Sigmoid colon (tissue), 7 donors: ENCODE measurements at places on chromosomes 4 and X. TPM values are rescaled to one million over a fixed set of nuclear protein-coding genes. Genes with fewer than 3 reads are reported as not detected.

DNA sequence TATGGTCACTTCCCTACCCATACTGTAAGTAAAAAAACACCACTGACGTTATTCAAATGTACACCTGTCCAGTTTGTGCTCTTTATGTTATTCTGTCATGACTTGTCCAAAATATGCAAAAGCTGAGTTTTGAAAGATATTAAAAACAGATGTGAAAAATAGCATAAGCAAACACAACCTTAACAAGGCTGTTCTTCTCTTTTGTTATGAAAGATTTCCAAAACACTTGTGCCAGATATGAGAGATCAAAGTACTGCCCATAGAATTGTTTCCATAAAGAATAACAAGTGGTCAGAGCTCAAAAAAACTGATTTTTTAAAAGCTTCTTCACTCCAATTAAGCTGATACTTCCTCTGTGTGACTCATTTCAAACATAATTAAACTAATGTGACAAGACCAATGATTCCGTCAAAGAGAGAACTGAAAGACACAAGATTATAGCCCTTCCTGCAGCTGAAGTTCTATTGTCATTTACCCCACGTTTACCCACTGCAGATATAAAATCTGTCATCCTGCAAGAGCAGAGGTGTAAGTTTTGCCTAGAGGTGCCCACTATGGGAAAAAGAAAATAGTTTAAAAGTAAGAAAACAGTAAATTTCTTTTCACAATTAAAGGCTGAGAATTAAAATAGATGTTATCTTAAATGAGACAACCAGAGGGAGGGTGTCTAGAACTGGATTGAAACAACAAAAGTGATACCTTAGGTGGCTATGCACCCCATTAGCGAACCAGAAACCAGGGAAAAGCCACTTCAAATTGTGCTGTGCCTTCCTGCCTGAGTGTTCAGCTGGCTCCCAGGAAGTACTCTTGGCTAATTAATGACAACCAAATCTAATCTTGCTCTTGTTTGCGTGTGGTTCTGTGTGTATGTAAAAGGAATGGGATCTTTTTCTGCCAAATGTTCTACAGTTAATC lies 30.1 kb downstream of the RASSF6 start:
- DNase-seq = no peak

GRCh38 chrX:105526431-105526830 lies 295.9 kb upstream of the NRK start:
- no peak for DNase-seq

DNA sequence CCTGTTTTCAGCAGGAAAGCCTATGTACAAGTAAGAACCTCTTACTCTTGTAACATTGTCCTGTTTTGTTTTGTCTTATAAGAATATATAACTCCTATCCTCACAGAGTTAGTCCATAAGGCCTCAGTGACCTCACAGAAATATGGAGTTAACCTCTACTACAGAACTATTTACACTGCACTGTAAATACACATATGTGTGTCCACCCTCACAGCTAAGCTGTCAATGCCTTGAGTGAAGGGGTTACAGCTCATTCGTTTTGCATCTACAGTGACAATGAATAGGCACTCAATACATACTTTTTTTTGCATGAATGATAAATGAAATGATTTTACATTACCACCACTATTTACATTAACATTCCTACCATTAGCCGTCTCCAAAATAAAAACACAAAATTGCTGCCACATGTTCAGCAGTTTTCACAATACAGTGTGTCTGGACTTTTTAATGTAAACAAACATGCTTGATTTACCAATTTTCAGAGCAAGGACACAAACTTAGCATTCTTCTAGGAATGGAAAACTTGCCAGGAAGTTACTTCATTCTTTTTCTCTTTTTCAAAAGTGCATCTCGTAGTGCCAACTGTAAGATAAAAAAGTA lies 9.5 kb upstream of the NAAA start:
- DNase-seq = no peak

DNA sequence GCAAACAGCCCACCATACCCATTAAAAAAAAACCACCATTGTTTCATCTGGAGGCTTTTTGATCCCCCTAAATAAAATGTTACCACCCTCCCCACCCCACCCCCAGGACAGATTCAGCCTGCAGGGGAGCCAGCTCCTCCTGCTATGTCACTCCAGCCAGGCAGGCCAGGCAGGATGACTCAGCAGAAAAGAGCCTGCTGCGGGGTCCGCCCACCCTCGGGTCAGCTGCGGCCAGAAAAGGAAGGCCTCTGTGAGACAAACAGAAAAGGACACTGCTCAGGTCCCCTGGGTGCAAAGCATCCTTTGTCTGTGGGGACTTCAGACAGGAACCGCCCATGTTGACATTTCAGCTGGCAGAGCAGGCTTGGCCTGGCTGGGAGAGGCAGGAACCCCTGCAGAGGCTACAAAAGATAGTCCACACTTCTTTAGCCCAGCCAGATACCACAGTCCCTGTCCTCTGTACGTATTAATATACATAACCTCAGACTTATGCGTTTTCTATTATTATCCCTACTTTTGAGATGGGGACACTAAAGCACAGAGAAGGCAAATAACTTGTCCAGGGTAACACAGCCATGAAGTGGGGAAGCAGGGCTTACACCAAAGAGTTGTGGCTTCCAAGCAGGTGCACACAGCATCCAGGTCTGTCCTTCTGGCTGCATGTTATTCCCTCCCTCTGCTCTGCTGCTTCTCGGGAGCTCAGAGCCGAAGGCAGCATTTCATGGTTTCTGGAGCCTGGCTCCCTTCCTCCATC lies 147.7 kb downstream of the CPEB2 start:
- DNase-seq = peak; percentile 90

GRCh38 chr4:99961711-99962110 lies 11.6 kb upstream of the H2AZ1 start:
- no peak for DNase-seq

DNA sequence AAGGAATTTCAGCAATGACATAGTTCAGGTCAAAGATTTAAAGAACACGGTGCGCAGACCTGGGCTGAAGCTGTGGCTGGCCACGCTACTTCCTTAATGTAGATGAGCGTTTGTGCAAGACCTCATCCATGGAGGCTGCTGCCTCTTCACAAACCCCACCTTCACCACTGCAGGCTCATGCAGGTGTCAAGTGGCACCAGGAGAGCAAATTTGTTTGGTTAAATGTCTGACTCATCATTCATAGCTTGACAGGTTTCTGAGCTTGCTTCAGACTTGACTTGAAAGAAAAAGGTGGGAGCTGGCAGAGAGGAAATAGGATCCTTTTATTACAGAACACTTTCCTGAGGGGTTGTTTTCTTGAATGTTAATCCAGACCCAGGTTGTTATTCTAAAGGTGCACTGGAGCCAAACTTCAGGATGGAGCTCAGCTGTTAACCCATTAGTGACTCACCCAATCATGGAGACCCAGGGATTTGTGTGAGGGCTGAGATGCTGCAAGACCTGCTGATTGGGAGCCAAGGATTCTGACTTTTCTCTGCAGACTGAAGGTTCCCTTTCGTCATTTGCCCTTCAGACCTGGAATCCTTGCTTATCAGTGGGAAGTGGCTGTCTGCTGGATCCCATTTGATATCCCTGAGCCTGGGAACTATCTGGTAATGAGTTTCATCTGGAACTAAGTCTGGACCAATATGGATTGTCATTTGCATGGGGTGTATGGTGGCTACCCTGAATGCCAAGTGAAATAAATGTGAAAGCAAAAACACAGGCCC lies 315.3 kb downstream of the PTTG2 start:
- DNase-seq = no peak

DNA sequence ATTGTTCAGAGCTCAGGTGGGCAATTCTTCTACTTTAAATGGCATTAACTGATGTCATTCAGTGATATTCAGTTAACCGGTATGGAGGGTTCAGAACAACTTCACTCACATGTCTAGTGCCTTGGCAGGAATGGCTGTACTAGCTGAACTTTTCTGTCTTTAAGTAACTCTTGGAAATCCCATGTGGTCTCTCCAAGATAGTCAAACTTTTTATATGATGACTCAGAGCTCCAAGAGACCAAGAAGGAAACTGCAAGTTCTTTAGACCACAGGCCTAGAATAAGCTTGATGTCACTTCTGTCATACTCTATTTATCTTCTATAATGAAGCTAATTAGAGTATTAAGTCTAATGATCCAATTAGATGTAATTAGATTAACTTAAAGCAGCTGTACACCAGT lies 24.9 kb downstream of the LHFPL1 start:
- no peak for DNase-seq

GRCh38 chr4:105179539-105180401 lies 33.1 kb downstream of the TET2 start:
- DNase-seq = no peak

DNA sequence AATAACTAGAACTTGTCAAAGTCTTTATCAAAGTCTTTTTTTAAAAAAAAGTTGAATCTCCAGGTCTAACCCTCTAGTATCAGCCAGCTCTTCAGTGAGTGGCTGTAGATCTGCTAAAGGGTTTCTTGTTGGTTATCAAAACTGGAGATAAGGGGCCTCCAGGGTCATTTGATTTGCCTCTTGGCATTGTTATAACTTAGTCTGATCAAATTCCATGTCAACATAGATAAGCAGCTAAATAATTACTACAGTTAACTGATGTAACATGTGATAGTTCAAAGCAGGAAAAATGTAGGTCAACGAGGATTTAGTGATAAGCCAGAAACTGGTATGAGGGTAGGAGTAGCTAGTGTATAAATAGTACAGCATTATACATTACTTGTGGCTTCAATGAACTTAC lies 465.1 kb downstream of the PDHA2 start:
- no peak for DNase-seq

DNA sequence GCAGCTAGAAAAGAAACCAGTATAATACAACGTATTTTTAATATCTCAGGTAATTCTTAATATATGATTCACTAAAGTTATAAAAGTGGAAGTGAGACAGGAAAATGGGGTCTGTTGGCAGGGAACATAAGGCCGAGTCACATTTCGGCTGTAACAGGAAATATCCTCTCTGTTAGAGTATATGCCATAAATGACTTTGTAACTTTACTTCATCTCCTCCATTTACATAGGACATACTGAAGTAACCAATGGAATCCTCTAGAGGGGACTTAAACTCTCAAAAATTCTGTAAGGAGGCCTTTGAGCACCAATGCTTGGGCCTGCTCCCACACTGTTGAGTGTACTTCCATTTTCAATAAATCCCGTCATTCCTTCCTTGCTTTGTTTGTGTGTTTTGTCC lies 71.3 kb downstream of the ANKRD17 start:
- DNase-seq = no peak

GRCh38 chrX:133477986-133478385 lies 62.7 kb upstream of the GPC4 start:
- no peak for DNase-seq

DNA sequence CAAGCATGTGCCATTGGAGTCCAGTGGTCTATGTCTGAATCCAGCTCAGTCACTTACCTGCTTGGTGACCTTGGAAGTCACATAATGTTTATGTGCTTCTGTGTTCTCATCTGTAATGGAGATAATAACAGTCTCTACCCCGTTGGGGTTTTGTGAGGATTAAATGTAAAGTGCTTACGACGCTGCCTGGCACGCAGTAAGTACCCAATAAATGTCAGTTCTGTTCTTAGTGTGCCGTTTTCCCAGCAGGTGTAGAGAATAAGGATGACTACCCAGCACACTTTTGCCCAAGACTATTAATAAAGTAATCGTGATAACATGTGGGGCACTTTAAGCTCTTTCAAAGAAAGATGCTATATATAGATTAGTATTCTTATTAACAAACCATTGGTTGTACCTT lies 56.7 kb downstream of the MTM1 start:
- no peak for DNase-seq

- DNase-seq = peak; percentile 69
These were observed at the start of gene ERVMER34-1 for GRCh38 chr4:52750819-52751486. Gene ERVMER34-1 (minus strand): TSS chr4:52751425. CDS start chr4:52745520, 5,905 bp downstream.

The IGFBP7 gene
- 199 TPM for polyA plus RNA-seq

The DOCK11 gene
- 14.4 TPM for polyA plus RNA-seq

The ETDA gene
- not detected for polyA plus RNA-seq

The SPANXN4 gene
- not detected for polyA plus RNA-seq

The LONRF3 gene
- polyA plus RNA-seq = 3.6 TPM

The RXFP1 gene
- polyA plus RNA-seq = not detected
